ENCODE measurements at places on chromosomes 16 and 17.

- DNase-seq: no peak
Observed at GRCh38 chr16:47523342-47524006, 62.3 kb downstream of the PHKB start.

GRCh38 chr16:49799172-49799571, 56.7 kb downstream of the ZNF423 start:
- DNase-seq: peak; percentile 64

DNA sequence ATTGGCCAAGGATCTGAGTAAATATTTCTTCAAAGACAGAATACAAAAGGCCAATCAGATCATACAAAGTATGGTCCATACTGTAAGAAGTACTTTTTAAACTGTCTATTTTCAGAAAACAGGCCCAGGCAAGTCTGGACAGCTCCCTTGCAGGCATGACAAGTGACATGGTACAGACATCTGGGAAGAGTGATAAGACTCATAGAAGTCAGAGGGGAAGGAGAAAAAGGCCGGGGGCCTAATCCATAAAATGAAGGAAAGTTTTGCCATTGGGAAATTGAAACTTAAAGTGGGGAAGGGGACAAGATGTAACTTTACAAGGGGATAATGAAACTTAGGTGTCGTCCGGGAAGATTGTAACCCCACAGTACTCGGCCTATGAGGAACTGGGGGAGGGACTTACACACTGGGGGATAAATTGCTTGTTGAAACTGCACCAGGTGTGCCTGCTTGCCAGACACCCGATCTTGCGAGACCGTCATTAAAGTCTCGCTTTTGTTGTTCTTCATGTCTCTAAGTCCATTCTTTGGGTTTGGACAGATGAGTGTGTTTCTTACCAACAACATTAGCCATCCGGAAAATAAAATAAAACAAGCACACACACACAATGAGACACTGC, 684.0 kb downstream of the CDH11 start:
- DNase-seq: no peak

- peak; percentile 75 for DNase-seq
Observed at GRCh38 chr17:74865504-74866197, 6.0 kb upstream of the GRIN2C start.

DNA sequence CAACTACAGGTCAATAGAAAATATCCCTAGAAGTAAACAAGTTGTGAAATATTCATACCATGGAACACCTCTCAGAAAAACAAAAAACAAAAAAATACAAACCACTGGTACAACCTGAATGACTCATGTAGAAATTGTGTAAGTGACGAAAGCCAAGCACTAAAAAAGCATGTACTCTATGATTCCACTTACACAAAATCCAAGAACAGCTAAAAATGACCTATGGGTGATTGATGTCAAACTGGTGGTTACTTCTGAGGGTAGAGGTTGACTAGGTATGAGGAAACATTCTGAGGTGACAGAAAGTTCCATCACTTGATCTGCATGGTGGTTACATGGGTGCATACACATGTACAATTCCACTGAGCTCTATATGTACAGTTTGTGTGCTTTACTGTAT, 31.1 kb downstream of the DHRS7C start:
- no peak for DNase-seq

GRCh38 chr16:85199880-85200279, 87.6 kb upstream of the CIBAR2 start:
- DNase-seq: no peak

GRCh38 chr16:1494129-1494640, 1.0 kb downstream of the TELO2 start:
- DNase-seq: peak; percentile 84

GRCh38 chr16:24166661-24167528, 89.2 kb upstream of the CACNG3 start:
- DNase-seq: no peak

DNA sequence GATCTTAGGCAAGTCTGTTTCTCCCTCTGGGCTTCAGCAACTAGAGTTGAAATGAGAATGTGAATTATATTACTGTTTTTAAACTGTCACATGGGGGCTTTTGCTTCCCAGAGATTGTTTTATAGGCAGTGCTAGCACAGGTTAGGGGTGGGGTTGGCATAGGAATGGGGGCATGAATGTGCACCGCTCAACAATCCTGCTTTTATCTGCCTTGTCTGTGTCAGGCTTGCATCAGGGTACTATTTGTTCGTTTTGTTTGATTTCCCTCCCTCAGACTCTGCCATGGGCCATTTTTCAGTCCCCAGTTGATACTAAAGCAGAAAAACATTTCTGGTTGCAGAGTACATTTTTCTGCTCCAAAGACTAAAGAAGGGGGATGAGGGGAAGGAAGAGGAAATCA, 34.6 kb upstream of the IRX6 start:
- DNase-seq: no peak

DNA sequence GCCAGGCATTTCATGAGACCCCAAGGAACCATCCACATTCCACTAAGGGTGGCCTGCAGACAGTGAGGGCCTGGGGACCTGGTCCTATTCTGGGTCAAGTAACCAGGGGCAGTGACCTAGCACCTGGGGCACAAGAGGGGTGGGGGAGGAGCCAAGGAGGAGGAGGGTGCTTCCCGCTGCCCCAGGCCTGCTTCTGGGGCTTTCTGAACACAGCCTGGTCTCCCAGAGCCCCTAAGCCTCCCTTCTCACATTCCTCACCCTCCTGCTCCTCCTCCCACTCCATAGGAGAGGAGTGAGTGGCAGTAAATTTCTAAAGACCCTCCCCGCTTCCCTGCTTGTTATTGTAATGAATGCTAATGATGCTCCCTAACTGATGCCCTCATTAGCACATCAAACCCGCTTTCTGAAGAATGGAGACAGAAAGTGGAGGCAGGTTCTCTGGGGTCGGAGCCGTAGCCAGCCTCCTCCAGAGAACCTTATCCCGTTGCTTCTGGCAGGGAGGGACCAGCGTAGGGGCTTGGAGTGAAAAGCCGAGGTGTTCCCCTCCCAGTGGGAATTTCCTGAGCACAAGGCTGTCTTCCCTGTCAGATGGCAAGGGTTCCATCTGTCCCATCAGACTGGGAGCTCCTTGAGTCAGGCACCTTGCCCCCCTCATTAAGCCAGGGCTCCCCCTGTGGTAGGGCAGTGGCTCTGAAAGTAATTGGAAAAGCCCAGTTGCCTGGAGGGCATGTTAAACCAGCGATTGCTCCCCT, 3.7 kb upstream of the SRCIN1 start:
- peak; percentile 96 for DNase-seq

GRCh38 chr16:89122322-89122851, 28.7 kb downstream of the ACSF3 start:
- no peak for DNase-seq

- no peak for DNase-seq
Observed at GRCh38 chr16:56748191-56748590, 18.3 kb downstream of the NUP93 start.

DNA sequence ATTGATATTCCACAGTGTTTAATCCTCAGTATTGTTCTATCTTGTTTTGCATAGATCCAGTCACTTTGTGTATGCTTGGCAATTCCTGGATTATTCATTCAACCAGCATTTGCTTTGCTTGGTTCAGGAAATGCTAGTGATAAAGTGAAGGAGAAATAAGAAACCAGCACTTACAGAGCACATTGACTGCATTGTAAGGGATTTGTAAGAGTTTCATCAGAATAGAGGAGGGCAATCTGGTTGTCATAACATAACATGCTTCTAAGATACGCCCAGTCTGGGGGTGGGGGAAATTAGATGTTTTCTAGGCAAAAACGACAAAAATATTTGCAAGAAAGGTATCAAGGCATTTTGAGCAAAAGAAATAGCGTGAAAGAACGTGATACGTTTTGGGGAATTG, 40.4 kb downstream of the TNRC6A start:
- no peak for DNase-seq

DNA sequence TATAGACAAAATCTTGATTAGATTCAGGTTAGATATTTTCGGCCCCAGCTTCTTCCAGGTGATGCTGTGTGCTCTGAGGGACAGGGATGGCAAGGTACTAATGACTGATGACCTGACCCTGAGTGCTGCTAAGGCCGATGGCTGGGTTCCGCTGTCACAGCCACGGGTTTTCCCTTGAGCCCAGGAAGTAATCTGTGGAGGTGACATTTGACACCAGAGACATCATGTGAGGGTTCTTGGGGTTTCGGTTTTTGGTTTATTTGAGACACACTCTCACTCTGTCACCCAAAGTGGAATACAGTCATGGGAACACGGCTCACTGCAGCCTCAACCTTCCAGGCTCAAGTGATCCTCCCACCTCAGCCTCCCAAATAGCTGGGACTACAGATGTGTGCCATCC, 9.8 kb downstream of the OTOP3 start:
- DNase-seq: no peak

- DNase-seq: peak; percentile 71
Observed at GRCh38 chr17:64777415-64778239, 115.5 kb upstream of the SMURF2 start.

DNA sequence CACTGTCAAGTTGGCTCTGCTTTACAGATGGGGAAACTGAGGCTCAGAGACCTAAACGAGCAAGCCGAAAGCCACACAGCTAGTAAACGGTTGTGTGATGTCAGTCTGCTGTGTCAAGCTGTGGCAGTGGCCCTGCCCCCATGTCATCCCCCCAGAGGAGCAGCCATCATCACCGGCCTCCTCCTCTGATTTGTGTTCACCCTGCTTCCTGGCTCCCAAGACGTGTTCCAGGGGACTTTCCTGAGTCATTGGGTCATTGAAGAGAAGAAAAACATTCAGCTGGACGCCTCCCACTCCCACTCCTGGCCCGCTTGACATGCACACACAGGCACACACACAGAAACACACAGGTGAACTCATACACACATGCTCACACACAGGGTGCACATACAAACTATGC, 54.0 kb upstream of the CIBAR2 start:
- no peak for DNase-seq

DNA sequence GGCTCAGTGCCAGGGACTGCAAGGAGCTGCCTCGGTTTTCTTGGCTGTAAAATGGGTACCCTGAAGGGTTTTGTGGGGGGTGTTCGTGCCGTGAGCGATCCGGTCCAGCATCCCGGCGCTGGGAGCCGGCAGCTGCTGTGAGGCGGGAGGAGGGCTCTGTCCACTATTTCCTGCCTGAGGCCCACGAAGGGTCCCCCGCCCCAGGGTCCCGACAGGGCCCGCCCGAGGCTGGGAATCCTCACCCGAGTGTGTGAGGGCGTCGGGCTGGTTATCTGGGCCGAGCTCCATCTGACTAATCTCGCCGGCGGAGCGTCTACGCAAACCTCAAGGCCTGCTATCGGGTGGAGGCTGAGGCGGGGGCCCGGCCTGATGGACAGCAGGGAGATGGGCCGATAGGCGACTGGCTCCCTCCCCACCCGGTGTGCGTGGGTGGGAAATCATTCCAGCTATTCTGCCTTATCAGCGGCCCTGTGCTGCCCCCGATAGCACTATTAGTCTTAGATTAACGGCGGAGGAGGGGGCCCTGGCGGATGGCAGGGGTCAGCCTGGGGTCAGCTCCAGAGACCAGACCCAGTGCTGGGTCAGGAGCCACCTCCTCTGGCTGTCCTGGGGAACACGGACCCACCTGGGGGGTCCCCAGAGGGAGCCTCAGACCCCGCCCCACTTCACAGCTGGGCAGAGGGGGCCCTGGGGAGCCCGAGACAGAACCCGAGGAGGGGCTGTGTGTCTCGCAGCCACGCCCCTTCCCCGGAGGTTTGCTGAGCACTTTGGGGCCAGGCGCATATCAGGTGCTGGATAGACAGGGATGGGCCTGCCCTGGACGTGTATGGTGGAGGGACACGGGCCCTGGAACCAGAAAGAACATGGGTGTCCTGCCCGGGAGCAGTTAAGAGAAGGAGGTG, 44.7 kb downstream of the ZFPM1 start:
- DNase-seq: peak; percentile 56

DNA sequence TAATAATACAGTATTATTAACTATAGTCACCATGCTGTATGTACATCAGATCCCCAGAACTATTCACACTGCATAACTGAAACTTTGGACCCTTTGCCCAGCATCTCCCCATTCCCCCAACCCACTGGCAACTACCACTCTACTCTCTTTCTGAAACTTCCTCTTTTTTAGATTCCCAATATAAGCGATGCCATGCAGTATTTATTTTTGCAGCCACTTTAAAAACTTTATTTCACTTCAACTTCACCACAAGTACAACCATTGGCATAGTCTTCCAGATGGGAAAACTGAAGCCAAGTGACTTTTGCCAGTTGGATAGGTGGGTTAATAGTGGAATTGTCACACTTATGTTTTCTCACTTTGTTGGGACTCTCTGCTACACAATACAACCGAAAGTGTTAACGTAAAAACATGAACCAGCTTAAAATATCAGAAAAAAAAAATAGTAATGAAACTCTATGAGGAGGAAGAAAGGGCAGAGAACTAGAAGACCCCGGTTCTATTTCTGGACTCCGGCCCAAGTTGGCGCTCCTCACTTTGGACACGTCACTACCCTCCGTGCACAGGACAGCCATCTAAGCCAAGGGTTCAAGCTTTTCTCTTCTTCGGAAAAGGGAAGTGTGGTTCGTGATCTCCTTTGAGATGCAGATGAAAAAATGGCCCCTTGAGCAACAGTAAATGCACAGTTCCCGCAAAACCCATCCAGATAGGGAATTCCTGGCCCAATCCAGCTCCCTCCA, 743 bp downstream of the SHCBP1 start:
- no peak for DNase-seq

GRCh38 chr17:149231-149630, 11.9 kb downstream of the SCGB1C2 start:
- DNase-seq: no peak

DNA sequence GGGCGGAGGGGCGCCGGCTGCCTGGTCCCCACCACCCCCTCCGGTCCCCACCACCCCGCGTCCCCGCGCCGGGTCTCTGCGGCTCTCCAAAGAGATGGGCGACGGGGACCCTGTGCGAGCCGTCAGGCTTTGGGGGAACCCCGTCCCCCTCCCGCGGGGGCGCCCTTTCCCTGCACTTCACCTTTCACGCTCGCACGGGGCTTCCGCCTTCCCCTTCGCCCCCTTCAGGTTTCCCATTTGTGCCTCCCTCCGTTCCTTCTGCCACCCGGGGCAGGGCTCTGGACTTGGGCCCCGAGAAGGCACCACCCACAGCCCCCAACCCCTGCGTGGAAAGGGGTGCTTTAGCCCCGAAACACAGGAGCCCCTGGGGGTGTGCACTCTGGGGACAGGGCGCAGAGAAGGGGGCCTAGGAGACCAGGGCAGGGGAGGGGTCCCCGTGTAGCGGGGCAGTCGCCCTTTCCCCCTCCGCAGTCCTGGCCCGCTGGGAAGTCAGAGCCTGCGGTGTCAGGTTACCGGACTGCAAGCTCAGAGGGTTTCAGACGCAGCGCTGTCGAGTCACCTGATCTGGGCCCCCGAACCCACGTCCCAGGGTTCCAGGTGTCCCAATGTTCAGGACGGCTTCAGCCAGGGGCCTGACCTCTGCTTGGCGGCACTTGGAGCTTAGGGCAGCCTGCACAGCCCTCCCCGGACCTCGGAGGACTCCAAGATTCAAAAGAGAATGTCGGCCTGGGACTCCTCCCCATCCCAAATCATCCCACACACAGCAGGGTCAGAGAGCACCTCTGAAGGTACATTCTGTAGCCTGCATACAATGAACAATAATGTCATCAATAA, 6.7 kb upstream of the CCDC92B start:
- peak; percentile 95 for DNase-seq

DNA sequence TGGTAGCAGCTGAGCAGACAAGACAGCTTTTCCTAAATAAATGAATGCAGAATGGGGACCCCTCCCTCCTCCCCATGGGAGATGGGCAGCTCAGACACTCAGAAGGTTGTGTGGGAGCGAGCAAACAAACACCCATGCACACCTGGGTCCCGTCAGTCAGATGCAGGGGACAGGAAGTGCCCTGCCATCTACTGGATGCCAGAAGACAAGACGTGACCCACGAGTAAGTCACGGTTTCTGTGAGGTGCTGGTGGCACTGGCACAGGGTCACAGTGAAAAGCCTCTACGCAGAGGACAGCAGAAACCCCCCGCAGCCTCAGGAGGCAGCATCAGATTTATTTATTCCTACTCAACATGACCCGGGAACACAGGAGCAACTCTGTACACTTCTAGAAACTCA, 8.4 kb downstream of the HBQ1 start:
- DNase-seq: no peak
